ENCODE measurements at places on chromosomes 4 and X.

DNA sequence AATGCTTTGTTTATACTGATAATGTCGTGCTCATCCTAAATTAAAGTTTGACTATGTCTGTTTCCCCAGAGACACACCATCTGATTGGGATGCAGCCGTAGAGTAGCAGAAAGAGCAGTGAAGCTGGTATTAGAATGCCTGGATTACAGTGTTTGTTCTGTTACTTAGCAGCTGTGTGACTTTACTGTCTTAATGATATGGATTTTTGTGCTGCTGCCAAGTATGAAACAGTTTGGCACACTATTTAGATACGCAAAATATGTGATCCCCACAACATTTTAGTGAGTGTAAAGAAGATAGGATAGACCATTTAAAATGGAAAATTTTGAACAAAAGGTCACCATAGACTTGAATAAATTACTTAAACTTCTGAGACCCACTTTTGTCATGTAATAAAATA, 1.2 kb upstream of the CHIC1 start:
- DNase-seq, result no peak

GRCh38 chr4:186248643-186249042, 17.3 kb upstream of the F11 start:
- DNase-seq, result no peak

DNA sequence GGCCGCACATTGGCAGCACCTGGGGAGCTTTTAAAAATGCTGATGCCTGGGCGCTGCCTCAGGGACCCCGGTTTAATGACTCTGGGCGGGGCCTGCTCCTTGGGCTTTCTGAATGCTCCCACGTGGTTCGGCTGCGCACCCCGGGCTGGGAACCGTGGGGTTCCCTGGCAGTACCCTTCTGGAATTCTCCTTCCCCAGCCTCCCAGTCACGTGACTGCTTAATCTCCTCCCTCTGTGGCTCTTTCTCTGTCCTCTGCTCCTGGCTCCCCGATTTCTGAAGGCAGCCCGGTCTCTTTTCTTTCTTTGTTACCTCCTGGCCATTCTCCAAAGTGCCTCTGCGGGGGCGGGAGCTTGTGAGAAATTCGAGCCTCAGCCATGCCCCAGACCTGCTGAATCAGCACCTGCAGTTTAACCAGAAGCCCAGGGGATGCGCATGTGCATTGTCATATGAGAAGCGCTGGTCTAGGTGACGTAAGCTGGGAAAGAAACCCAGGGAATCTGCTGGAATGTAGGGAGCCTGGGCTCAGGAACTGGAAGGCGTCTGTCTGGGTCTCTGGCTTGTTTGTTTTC, 16.6 kb downstream of the CLCN4 start:
- no peak for DNase-seq

- DNase-seq, result no peak
Observed at GRCh38 chr4:56648021-56648823, 32.9 kb downstream of the HOPX start.

DNA sequence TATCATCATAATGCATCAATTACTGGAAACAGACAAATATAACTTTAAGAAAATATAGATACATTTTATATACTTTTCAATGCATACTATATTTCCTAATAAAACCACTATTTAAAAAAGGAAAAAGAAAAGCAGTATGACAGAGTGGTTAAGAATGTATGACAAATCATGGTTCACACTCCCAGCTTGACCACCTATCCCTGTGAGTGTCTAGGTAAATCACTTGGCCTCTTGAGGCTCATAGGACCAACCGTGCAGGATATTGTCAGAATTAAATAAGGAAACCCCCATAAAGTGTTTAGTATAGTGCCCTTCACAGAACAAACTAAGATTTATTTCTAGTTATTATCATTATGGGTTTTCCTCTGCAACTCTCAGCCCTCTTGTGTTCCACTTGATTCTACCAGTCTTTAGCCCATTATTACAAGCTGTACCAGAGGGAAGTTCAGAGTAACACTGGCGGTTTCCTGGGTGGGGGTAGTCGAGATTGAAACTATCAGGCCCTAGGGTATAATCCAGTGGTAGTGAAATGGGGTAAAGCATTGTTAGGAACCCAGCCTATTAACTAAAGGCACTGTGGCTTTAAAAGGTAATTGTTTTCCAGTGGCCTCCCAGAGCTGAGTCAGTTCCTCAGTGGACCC, 55.5 kb upstream of the PAK3 start:
- no peak for DNase-seq

DNA sequence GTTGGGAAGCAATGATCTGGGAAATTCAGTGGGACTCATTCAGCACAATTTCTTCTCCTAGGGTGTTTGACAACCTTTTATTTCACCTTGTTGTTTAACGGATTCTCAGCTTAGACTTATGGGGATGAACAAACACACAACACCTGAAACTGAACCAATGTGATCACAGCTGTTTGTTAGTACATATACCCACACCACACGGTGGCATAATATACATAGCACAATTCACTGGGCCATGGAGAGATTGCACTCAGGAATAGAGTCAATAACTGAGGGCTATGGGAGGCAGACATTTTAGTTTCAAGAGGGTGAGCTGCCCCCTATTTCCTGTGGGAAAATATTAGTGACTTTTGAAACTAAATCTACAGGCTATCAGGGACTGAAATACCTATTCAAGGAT, 148.0 kb downstream of the PARM1 start:
- no peak for DNase-seq

DNA sequence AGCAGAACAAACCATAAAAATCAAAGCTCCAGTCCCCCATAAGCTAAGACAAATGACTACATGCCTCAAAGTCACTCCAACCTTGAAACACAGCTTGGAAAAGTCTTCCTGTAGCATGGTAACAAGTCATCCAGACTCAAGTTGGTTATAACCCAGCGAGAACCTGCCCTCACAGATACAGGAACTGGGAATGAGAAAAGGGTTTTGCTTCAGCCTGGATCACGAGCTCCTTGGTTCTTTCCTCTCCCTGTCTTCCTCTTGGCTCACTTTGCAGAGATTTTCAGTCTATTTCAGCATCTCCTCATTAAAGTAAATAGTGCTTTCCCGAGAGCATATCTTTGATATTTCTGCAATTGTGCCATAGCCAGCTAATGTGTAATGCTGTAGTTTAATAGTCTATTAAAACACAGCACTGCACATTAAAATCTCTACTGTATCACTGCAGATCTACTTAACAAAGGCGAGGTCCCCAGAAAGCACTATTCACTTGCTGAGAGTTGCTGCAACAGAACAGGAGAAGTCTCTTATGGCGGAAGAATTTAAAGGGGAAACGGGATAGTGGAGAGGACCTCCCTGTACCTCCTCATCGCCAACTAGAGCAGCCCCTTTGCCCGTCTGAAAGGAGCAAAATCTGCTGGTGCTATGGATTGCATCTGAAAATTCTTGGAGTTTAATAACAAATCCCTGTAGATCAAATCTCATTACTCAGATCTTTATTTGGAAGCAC, 249.3 kb upstream of the GATB start:
- no peak for DNase-seq

- no peak for DNase-seq
Observed at GRCh38 chrX:22043872-22044271, 11.7 kb downstream of the PHEX start.

- DNase-seq, result no peak
Observed at GRCh38 chrX:54427837-54428424, 12.3 kb upstream of the TSR2 start.

DNA sequence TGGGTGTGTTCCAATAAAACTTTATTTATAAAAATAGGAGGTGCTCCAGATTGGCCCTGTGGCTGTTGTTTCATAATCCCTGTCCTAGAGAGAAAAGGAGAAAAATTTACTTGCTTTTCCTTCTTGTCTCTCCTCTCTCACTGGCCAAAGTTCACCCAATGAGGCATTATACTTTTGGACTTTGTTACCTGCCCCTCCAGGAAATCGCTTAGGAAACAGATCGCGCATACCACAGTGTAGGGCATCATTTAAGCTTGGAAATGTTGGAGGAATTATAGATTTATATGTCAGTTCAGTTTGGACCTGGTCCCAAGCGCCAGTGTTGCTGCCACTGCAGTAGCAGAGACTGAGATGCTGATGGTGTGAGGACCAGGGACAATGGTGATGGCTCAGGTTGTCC, 337.6 kb upstream of the NR3C2 start:
- DNase-seq, result no peak

DNA sequence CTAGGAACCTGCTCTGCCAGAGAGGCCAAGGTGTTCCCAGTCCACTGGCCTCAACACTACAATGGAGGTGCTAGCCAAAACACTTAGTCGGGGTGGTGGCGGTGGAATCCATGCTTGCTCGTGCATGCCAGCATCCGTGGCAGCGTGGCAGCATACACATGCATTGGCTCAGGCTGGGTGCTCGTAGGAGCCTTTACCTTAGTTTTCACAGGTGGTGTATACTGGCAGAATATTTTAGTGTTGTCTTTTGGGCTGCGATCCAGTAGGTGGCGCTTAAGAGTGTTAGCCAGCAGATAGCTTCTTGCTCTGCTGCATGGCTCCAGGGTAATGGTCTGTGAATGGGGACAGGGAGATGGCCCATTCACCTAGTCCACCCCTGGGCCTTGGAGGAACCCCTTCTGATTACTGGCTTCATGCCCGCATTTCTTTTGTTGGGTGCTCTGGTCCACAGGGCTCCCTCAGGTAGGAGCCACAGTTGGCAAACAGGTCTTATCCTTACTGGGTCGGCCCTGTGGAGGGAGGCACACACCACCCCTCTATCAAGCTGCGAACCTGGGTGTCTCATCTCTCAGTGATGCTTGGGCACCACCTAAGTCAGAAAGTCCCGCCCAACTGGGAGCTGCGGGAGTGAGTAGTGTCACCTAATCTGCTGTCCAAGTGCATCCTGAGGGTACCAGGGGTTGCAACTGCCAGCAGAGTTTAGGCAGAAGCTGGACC, 40.0 kb downstream of the RIPPLY1 start:
- peak; percentile 48 for DNase-seq

DNA sequence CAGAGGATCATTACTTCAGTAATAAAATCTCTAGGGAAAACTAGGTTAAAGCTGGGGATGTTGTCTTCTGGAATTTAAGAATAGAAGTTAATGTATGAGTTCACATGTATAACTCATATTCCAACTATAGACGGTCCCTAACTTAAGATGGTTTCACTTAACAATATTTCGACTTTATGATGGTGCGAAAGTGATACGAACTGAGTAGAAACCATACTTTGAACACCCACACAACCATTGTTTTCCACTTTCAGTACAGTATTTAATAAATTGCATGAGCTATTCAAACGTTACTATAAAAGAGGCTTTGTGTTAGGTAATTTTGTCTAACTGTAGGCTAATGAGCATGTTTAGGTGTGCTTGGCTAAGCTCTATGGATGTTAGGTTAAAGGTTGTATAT, 38.7 kb downstream of the CCSER1 start:
- no peak for DNase-seq

GRCh38 chr4:84091266-84091665, 407.8 kb downstream of the NKX6-1 start:
- no peak for DNase-seq

DNA sequence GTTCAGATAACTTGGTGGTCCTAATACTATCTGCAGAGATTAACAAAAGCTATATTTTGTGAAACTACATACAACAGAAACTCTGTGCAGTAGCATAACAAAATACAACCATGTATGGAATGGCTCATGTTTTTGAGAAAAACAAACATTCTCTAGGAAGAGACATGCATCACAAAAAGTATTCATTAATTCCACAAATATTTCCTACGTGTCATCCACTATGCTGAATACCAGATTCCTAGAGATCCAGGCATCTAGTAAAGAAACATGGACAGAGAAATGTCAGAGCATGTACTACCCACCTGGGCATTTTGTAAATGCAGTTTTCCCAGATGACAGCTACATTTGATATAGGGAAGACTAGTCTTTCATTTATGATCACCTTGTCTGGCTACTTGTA, 248.1 kb downstream of the OPHN1 start:
- DNase-seq, result no peak

- no peak for DNase-seq
Observed at GRCh38 chr4:7652451-7652881, 217.7 kb upstream of the PSAPL1 start.

GRCh38 chr4:183504930-183505610, at the start of gene ING2:
Gene ING2 (plus strand): TSS chr4:183505058. CDS start chr4:183505196, 138 bp downstream.
- no peak for DNase-seq

- no peak for DNase-seq
Observed at GRCh38 chr4:87973283-87974169, 2.0 kb upstream of the SPP1 start.

- no peak for DNase-seq
Observed at GRCh38 chr4:82621251-82621650, 59.5 kb upstream of the TMEM150C start.

- no peak for DNase-seq
Observed at GRCh38 chr4:8435656-8436121, 4.8 kb downstream of the ACOX3 start.

GRCh38 chr4:10296730-10297129, 160.5 kb downstream of the ZNF518B start:
- DNase-seq, result no peak

- DNase-seq, result no peak
Observed at GRCh38 chr4:53476232-53477037, 99.0 kb downstream of the FIP1L1 start.

- no peak for DNase-seq
Observed at GRCh38 chr4:110615353-110616237, 7.3 kb downstream of the PITX2 start.

- DNase-seq, result no peak
Observed at GRCh38 chrX:21738950-21739287, 19.0 kb downstream of the SMPX start.

- no peak for DNase-seq
Observed at GRCh38 chr4:11791797-11792196, 363.1 kb upstream of the HS3ST1 start.

GRCh38 chrX:150958177-150958576, 25.0 kb upstream of the HMGB3 start:
- no peak for DNase-seq

GRCh38 chrX:17012465-17012864, 66.0 kb downstream of the REPS2 start:
- no peak for DNase-seq

DNA sequence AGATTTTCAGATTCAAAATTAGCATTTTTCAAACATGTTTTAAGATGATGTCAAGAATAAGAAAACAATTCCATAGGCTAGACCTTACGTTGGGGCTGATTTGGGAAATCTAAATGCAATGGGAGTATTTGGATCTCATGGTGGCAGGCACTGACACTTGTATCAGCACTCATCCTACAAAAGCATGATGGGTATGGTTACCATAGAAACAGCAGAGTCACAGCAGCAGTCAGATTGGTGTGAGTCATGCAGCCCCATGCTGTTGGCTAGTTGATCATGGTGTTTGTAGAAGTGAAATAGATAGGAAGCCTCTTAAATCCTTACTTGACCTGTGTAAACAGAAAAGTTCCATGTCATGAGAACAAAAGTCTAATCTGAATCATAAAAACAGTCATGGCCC, 1637.3 kb upstream of the PABPC4L start:
- no peak for DNase-seq

DNA sequence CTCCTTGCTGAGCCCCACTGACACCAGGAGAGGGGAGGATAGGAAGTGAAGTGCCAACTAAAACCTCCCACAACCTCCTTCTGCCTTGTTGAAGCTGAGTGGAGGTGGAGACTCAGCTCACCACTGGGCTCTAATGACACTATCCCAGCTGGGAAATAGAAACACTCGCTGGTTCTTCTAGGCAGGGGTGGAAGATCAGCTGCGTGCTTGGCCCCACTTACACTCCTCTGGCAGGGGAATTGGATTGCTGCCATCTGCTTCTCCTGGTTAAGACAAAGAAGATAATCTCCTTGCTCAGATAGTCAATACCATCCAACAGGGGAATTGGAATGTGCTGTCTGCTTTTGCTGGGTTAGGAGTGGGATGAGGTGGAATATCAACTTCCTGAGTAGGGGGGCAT, 392.5 kb downstream of the ZNF674 start:
- no peak for DNase-seq
